C1 segment of cervical spinal cord (tissue), 14 donors: ENCODE measurements at places on chromosomes 5 and 9.

GRCh38 chr9:114504341-114505186 lies 709 bp downstream of the WHRN start:
- no peak for DNase-seq

DNA sequence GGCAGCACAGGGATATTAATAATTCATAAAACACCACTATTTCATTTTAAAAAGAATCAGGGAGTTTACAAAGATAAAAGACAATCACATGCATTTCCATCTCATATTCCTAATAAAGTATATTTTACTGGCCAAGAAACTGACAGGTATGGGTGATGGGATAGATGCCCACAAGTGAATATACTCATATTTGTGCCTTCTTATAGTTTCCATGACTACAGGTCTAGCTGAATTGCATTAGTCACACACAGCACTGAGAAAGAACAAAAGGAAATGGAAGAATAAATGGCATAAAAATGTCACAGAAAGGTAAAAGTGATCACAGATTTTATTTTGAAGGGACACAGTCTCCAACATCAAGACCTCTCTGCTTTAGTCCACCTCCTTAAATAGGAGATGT lies 193.5 kb downstream of the PLK2 start:
- no peak for DNase-seq

- no peak for DNase-seq
Measured at GRCh38 chr9:92720807-92721535, 43.7 kb downstream of the BICD2 start.

GRCh38 chr5:165370794-165371193 lies 1865.4 kb downstream of the MAT2B start:
- DNase-seq, result no peak

- no peak for DNase-seq
Measured at GRCh38 chr5:143014017-143014651, 244.0 kb downstream of the ARHGAP26 start.
